A549 (cell line): ENCODE measurements at places on chromosomes 1 and 21.

- DNase-seq, result no peak
These were observed 217.2 kb upstream of the HOOK1 start for GRCh38 chr1:59597420-59598119.

GRCh38 chr1:245247801-245248200 lies 93.0 kb downstream of the KIF26B start:
- DNase-seq, result no peak

- DNase-seq, result no peak
These were observed 30.5 kb upstream of the AHCYL1 start for GRCh38 chr1:109954041-109954512.

- DNase-seq, result no peak
These were observed 12.1 kb downstream of the NBPF3 start for GRCh38 chr1:21451981-21452411.

- no peak for DNase-seq
These were observed 94.4 kb downstream of the COLGALT2 start for GRCh38 chr1:183942933-183943693.

DNA sequence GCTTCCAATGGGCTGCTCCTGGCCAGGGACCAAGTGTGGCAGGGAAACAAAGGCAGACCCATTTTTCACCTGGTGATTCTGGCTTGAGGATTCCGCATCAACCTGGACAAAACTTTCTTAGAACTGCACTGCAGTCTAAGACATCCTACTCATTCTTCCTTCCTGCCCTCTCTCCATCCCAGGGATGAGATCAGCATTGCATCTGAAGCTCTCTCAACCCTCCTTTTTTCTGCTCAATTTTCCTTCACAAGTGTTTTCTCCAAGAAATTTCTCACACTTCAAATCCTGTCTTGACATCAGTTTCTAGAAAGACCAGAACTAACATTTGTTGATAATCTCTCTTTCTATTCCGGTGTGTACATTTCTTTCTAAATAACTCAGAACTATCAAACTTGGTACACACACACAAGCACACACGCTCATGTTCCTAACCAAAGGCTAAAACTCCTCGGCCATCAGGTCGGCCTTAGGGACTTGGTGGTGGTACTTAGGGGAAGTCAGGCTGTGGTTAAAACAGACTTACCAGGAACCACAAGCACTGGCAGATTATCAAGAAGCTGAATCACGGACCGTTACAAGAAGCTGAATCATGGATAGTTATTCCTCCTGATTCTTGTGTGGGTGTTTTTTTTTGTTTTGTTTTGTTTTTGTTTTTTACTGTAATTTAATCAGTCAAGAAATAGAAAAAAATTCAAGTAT lies 21.0 kb upstream of the CXADR start:
- peak; percentile 7 for DNase-seq

DNA sequence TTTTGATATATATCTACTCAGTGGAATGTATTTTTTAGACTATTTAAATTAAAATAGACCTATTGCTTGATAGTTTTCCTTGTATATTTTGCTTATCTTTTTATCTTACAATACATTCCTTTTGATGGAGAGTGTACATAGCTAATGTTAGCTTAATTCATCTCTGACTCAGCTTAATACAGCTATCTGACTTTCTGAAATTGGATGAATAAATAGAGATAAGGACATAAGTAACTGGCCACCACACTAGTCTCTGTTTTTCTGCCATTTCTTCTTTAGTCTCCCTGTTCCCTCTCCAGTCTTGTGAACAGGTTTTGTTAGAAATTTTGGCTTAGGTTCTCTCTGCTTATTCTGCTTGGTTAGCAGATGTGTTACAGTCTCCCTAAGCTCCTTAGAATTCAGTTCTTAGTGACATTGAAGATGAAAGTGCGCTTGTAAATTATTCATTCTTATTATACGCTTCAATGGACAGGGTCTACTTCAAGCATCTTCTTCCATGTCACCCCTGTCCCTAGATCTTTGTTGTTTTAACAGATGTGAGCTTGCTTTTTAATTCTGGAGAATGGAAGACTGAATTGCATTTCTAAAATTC lies 59.6 kb downstream of the XPR1 start:
- DNase-seq, result no peak

- DNase-seq, result no peak
These were observed 868 bp downstream of the PPP1R12B start for GRCh38 chr1:202349206-202349928.

DNA sequence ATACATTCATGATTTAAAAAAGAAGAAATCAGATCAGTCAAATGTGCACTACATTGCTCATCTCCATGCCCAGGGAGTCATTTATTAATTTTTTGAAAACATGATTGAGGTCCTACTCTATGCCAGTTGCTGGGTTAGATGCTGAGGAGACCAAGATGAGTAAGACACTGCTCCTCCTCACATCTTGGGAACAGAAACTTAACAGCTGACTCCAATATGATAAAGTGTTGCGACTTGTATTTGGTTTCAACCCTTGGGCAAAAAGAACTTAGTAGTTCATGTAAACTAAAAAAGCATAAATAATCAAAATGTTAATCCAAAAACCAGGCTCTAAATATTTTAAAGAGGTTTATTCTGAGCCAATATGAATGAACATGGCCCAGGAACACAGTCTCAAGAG lies 56.9 kb downstream of the OPTC start:
- DNase-seq, result no peak

- DNase-seq, result no peak
These were observed 156.0 kb upstream of the BACE2 start for GRCh38 chr21:41011951-41012366.

- peak; percentile 66 for DNase-seq
These were observed 18.3 kb downstream of the PPT1 start for GRCh38 chr1:40078512-40079333.

- DNase-seq, result no peak
These were observed 28.1 kb downstream of the IL23R start for GRCh38 chr1:67194209-67194863.

- no peak for DNase-seq
These were observed 442.6 kb upstream of the ADGRL2 start for GRCh38 chr1:81358151-81358550.

DNA sequence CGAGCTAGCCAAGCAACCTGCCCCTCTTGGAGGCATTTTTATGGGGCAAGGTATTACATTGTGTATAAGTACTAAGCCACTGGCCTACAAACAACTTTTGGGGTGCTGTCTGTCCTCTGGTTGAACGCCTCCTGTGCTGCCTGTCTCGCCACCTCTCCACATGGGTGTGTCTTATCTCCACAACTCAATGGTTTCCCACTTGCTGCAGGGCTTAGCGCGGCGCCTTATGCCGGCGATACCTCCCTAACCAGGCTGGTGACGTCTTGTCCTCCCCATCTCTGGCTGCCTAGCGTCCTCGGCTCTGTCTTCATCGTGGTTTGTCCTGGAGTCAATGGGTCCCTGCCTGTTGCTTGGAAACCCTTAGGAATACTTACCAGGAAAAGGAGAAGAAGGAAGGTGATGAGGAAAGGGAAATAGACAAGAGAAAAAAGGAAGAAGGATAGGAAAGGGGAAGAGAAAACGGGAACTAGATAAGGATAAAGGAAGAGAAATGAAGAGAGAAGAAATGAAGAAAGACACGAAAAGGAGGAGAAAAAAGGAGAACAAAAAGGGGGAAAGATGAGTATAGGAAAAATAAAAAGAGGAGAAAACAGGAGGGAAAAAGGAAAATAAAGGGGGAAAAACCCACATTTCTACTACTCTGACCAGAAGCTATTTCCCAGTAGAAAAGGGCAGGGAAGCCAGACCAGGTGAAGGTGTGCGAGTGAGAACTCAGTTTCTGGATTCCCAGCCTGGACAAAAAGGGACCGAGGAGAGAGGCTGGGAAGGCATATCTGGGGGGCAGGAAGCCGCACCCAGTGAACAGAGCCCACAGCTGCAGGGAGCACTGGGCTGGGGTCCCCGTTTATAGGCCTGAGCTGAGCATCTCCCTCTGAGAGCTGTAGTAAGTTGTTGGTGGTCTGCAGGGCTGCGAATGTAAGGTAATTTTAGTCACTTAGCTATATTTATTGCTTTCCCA lies 86.2 kb downstream of the CLIC6 start:
- no peak for DNase-seq

GRCh38 chr1:199460933-199461332 lies 566.6 kb upstream of the NR5A2 start:
- DNase-seq, result no peak

DNA sequence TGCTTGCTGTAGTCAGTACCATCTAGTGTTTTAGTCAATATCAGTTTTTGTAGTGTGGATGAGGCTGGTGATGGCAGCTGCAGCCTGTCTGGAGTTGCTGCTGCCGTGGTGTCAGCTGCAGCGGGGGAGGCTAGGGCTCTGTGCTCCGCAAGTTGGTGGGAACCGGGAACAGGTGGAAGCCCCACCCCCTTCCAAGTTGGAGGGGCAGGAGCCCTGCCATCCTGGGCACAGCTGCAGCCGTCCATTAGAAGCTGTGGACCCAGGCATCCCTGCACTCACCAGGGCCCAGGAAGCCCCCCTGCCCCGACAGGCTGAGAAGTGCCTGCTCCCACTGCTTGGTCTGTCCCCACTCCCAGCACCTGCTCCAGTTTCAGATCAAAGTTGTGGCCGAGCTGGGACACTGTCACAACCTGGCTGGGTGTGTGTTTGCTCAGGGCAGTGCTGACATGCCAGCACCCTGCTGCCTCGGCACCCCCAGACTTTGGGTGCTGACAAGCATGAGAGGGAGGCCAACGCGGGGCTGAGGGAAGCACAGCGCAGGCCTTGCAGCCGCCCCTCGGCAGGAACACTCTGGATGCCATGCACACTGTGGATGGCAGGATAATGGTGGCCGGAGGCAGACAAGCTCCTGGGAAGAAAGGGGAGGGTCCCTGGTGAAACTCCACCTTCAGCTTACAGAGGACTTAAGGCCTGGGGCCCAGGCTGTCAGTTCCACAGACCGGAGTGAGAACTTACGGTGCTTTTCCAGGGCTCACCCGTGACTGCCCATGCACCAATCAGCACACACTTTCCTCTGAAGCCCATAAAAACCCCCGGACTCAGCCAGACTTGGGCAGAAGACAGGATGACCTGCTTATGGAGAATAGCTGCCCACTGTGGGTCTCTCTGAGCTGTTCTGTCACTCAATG lies 86.9 kb downstream of the ADARB1 start:
- DNase-seq, result no peak

- DNase-seq, result no peak
These were observed 3.9 kb downstream of the POFUT2 start for GRCh38 chr21:45283611-45284455.

- no peak for DNase-seq
These were observed 121.2 kb downstream of the SLC45A1 start for GRCh38 chr1:8439015-8439702.

DNA sequence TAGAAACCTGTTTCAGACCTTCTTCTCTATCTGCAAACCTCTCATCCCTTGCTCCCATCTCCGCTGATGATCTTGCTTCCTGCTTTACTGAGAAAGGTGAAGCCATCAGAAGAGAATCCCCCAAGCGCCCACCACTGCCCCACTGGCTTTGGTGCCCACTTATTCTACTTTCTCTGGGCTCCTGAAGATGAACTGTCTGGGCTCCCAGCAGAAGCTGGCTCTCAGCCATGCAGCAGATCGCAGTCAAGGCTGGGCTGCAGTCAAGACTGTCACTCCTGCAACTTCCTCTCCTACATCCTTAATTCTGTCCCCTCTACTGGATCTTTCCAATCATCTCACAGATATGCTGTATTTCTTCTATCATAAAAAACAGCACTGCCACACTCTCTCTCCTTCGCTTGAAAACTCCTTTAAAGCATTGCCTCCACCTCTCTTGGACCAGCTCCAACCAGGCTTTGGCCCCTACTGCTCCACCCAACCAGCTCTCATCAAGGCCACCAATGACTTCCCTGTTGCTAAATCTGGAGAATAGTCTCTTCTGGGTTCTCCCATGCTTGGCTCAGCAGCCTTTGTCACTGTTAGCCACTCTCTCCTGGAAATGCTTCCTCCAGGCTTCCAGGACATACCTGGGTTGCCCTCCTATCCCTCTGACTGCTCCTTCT lies 25.8 kb downstream of the TRIM62 start:
- DNase-seq, result no peak
